ENCODE measurements at places on chromosomes 3 and 15.

- no peak for DNase-seq
Observed at GRCh38 chr15:68028137-68028887, 25.8 kb upstream of the PIAS1 start.

DNA sequence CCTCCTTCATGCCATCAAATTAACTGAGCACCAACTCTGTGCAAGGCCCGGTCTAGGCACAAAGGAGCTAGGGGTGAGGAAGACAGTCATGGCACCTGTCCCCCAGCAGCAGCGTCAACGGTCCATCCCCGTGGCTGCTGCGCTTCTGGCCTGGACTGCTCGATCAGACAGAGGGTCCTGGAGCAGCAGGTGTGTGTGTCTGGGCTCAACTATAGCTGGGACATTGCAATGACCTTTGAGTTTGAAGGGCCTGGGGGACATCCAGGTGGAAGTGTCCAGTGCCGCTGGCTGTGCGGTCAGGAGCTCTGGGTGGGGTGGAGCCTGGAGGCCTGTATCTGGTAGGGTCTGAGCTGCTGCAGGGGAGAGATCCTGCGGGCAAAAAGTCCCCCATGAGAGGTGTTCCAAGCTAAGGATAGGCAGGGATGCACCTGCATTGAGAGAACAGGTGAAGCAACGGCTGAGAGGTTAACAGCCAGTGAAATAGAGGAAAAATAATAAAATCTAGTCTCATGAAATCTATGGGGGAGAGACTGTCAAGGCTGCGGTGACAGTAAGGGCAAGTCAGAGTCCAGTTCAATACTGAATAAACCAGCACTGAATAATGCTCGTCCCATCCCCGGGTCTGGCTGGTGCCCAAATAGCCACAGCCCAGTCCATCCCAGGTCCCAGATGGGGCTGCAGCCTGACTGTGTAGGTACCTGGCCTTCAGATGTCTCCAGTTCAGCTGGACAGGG is 25.4 kb upstream of the SLC41A3 start:
- DNase-seq = no peak

GRCh38 chr3:54358969-54359694 is 236.8 kb downstream of the CACNA2D3 start:
- DNase-seq = no peak

DNA sequence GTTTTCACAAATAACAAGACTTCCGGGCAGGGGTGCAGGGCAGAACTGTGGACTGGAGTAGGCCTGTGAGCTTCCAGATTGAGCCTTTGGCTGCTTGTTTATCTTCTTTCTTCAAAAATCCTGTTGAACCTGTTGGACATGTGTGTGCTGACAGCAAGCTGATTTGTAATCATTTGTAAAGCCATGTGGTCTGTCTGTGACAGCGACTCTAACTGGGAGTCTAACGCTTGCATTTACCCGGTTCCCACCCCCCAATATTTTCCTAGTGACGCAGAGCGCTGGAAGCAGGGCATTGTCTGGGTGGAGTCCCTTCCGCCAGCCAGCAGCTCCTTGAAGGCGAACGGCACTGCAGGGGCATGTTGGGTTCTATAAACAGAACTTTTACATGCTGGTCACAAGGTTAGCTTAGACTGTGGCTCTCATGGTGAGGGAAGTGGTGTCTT is 85.7 kb upstream of the MYZAP start:
- no peak for DNase-seq

- DNase-seq = no peak
Observed at GRCh38 chr3:23760325-23760724, 45.4 kb upstream of the UBE2E1 start.

GRCh38 chr3:36312351-36312750 is 68.0 kb upstream of the STAC start:
- DNase-seq = no peak

GRCh38 chr3:197030379-197031314 is 1.0 kb upstream of the MELTF start:
- no peak for DNase-seq
